ENCODE measurements at places on chromosomes 5 and 9. TPM values are rescaled to one million over a fixed set of nuclear protein-coding genes. Genes with fewer than 3 reads are reported as not detected.

GRCh38 chr9:128992995-128993394 is 35.1 kb downstream of the SH3GLB2 start:
- H3K27ac ChIP-seq = no peak overlapping the region
- H3K36me3 ChIP-seq = peaks cover 3% of the 10 kb centered on the region
- no peaks in the 10 kb centered on the region for H3K4me1 ChIP-seq
- H3K4me3 ChIP-seq = no peak overlapping the region
- no peak for DNase-seq

- no peaks in the 10 kb centered on the region for H3K36me3 ChIP-seq
- no peaks in the 10 kb centered on the region for H3K4me1 ChIP-seq
- no peak overlapping the region for H3K4me3 ChIP-seq
- H3K27ac ChIP-seq = no peak overlapping the region
- no peak for DNase-seq
Observed at GRCh38 chr5:6548756-6549285, 84.0 kb downstream of the NSUN2 start.

DNA sequence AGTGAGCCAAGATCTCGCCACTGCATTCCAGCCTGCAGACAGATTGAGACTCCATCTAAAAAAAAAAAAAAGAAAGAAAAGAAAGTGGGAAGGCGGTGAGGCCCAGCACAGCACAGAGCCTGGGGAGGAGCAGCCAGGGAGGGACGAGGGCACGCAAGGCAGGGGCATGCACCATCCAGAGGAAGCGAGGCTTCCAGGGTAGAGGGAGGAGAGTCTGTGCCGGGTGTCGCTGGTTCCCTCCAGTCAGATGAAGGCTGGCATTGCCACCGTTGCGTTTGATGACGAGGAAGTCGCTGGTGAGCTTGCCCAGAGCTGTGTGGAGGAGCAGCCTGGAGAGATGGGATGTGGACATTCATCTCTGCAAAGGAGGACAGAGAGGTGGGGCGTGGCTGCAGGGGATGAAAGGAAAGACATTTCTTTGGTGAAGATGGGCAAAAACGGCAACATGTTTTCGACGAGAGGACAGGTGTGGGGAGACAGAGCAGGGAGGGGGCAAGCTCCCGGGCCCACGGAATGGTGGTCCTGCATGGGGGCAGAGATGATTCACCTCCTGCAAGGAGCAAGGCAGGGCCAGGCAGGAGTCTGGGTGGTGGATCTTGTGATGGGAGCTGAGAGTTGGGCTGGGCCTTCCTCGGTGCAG is 18.6 kb upstream of the OLFM1 start:
- no peaks in the 10 kb centered on the region for H3K27me3 ChIP-seq
- no peaks in the 10 kb centered on the region for H3K36me3 ChIP-seq
- no peak overlapping the region for H3K4me3 ChIP-seq
- no peak for DNase-seq
- H3K4me1 ChIP-seq = no peaks in the 10 kb centered on the region
- H3K27ac ChIP-seq = no peak overlapping the region

- H3K36me3 ChIP-seq = peaks cover 3% of the 10 kb centered on the region
- H3K27ac ChIP-seq = peak overlapping the region; percentile 74
- no peaks in the 10 kb centered on the region for H3K27me3 ChIP-seq
Observed at GRCh38 chr9:133144904-133145851, 18.5 kb downstream of the GBGT1 start.

DNA sequence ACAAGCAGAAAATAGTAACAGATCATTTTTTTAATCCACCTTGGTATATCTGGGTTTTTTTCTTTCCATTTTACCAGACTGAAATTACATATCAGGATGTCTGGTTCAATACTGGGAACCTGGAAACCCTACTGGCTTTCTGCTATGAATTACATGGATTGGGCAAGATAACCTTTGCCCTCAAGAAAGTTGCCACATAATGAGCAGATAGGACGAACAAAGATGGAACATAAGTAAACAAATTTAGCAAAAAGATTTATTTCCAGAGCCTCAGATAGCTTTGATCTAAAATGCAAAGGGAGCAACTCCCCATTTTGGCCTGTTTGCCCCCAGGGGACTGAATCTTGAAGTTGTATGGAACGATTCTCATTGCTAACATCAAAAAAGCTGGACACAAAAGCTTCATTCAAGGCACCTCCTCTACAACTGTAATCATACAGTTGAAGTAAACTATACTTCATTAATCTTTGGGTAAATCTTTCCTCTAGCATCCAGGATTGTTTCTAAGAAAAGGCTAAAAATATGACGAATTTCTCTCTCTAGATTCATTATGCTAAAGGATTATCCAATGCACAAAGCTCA is 131.6 kb upstream of the PTGER4 start:
- no peaks in the 10 kb centered on the region for H3K27me3 ChIP-seq
- H3K27ac ChIP-seq = no peak overlapping the region
- peak; percentile 64 for DNase-seq
- peaks cover 21% of the 10 kb centered on the region for H3K4me1 ChIP-seq
- H3K36me3 ChIP-seq = no peaks in the 10 kb centered on the region
- H3K4me3 ChIP-seq = no peak overlapping the region

DNA sequence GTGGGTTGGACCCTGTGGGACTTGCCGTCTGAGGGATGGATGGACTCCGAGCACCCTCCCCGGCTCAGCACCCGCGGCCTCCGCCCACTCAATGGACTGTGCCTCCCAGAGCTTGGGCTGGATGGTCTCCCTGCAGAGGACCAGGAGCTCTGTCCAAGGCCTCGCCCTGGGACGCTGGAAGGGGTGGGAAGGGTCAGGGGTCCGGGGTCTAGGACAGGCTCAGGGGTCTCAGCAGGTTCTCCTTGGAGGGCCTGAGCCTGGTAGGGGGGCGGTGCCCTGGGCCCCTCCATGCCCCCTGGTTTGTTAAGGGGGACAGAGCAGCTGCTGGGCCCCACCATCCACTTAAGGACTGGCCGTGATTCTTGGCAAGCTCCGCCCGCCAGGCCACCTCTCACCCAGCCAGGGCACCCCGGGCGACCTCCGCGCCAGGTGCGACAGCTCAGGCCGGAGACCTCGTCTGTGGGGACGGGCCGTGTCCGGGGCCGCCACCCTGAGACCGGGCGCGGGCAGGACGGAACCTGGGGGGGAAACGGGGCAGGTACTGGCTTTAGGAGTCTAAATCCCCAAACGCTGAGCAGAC is 29.2 kb downstream of the EXOC3 start:
- H3K4me3 ChIP-seq = peak overlapping the region; percentile 98
- peak overlapping the region; percentile 87 for H3K27ac ChIP-seq
- DNase-seq = peak; percentile 37
- no peaks in the 10 kb centered on the region for H3K4me1 ChIP-seq
- H3K36me3 ChIP-seq = no peaks in the 10 kb centered on the region
- no peaks in the 10 kb centered on the region for H3K27me3 ChIP-seq

DNA sequence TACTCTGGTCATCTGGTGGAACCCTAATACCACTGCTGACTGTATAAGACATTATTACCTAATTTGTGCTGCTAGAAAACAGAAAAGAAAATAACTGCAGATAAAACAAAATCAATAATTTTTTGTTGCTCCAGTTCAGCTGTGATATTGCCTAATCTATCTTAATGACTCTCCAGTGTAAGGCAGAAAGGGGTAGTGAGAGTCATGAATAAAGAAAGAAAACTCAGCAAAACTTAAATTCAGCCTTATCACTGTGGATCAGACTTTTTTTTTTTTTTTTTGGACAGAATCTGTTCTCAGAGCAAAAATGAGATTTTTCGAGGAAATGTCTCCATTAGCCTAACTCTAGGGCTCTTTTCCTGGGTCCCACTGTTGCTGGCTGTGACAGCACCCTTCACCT is 1.1 kb upstream of the DOCK2 start:
- no peaks in the 10 kb centered on the region for H3K4me1 ChIP-seq
- no peak for DNase-seq
- no peaks in the 10 kb centered on the region for H3K36me3 ChIP-seq
- no peak overlapping the region for H3K4me3 ChIP-seq
- no peaks in the 10 kb centered on the region for H3K27me3 ChIP-seq
- no peak overlapping the region for H3K27ac ChIP-seq

GRCh38 chr5:8784692-8785091 is 761.2 kb downstream of the SEMA5A start:
- no peak overlapping the region for H3K27ac ChIP-seq
- H3K4me3 ChIP-seq = no peak overlapping the region
- H3K36me3 ChIP-seq = no peaks in the 10 kb centered on the region
- no peaks in the 10 kb centered on the region for H3K27me3 ChIP-seq

- no peak overlapping the region for H3K27ac ChIP-seq
- H3K4me1 ChIP-seq = peaks cover 13% of the 10 kb centered on the region
- H3K27me3 ChIP-seq = no peaks in the 10 kb centered on the region
- DNase-seq = no peak
- H3K36me3 ChIP-seq = no peaks in the 10 kb centered on the region
Observed at GRCh38 chr5:127772531-127772930, 69.3 kb downstream of the CCDC192 start.

DNA sequence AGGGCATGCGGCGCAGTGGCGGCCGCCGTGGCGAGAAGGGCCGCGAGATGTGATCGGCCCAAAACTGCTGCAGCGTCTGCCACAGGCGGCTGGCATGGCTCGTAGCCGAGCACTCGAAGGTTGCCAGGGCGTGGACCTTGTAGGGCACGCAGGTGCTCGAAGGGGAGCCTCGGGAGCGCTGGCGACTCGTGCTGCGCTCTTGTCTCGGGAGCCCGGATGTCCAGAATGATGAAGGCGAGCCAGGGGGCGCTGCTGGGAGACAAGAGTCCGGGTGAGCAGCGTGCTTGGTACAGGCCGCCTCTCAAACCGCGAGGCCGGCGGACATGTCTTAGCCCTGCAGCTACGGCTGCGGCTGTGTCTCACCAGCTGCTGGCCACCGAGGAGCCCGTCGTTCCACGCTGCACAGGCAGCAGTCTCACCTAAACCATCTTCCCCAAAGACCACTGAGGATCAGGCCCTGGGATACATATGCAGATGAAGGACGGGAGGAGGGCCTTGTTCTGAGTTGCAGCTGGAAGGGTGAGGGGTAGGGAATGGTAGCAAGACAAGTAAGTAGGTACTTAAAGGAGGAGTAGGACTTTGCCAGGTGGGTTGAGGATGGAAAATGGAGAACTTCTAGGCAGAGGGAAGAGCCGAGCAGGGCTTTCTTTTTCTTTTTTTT is 1.7 kb downstream of the CBY3 start:
- peaks cover 11% of the 10 kb centered on the region for H3K4me1 ChIP-seq
- peak; percentile 94 for DNase-seq
- no peaks in the 10 kb centered on the region for H3K27me3 ChIP-seq
- peak overlapping the region; percentile 72 for H3K4me3 ChIP-seq
- no peaks in the 10 kb centered on the region for H3K36me3 ChIP-seq

DNA sequence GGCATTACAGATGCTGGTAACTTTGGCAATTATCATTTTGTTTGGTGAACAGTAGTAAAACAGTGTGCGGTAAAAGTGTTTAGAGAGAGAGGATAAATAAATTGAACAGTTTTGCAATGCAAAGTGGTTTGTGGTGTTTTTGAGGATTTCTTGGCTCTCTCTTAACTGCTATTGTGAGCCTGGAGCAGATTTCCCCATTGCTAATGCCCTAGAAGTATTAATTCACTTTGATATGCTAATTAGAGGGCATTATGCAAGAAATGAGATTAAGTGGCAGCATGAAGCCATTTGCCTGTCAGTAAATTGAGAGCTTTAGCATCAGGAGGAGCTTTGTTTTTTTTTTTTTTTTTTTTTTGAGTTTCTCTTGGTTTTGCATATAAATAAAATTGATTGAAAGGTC is 8.2 kb downstream of the PBX3 start:
- H3K4me3 ChIP-seq = no peak overlapping the region
- DNase-seq = no peak
- H3K4me1 ChIP-seq = peaks cover 11% of the 10 kb centered on the region
- H3K36me3 ChIP-seq = no peaks in the 10 kb centered on the region

CAVIN4 gene
- 1.5 TPM for total RNA-seq

VLDLR gene
- total RNA-seq = 35.7 TPM

F12 gene
- total RNA-seq = 13.3 TPM

OR1L6 gene
- total RNA-seq = not detected

PCDHGA11 gene
- total RNA-seq = 1.2 TPM

Data from Caco-2 (cell line).